ENCODE measurements at places on chromosomes 7 and 10.

DNA sequence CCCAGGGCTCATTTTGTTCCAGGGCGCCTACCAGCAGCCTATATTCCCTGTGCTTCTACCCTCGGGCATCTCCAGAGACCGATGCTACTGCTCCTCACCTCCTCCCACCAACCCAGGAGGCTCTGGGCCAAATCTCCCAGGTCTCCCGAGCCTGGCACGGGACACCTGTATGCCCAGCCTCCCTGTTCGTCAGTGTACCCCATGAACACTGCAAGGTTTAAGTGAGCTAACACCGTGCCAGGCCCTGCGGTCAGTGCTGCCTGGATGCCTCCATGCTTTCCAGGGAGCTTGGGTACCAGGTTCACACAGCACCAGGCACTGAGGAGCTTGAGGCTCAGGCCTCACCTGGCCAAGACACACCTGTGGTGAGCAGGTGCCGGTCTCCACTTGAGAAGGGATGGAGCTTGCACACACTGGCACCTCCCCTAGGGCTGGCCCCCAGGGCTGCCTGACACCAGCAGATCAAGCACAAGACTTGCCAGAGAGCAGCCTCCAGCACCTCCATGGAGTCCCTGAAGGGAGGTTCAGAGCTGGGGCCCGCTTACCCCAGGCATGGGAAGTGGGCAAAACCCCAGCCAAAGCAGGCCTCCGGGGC lies 80.3 kb downstream of the FAM53B start:
- no peak for DNase-seq

DNA sequence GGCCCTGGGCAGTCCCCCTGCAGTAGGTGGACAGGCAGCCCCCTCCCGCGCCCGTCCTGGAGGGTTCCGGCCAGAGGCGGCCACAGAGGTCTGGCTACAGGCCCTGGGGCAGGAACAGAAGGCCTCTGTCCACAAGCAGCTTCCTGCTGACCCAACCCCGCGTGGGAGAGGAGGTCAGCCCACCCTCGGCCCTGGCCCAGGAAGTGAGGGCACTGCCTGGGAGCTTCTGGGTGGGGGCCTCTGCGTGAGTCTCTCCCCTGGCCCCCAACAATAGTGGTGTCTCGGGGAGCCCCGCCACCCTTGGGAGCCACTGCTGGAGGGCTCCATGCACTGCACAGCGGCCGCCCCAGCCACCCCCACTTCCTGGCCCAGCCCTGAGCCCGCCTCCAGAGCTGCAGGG lies 4.7 kb downstream of the MICALL2 start:
- no peak for DNase-seq

DNA sequence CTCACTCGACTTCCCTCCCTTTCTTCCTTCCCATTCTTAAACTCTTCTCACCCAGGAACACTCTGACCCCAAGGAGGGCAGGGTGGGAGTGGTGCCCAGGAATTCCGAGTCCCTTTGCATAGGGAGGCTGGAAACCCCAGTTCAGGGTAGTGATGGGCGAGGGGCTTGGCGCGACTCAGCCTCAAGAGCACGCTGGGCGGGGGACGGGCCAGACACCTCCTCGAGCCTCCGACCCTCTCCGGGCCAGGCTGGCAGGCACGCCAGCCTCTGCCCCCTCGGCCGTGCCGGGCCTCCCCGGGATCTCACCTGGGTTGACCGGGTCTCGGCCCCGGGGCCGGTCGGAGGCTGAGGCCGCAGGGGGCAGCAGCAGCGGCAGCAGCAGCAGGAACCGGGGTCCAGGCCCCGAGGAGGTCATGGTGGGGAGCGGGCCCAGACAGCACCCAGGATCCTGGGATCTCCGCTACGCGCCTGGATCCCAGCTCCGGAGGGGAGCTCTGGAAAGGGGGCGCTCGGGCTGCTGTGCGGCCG lies 457 bp downstream of the PLOD3 start:
- no peak for DNase-seq

DNA sequence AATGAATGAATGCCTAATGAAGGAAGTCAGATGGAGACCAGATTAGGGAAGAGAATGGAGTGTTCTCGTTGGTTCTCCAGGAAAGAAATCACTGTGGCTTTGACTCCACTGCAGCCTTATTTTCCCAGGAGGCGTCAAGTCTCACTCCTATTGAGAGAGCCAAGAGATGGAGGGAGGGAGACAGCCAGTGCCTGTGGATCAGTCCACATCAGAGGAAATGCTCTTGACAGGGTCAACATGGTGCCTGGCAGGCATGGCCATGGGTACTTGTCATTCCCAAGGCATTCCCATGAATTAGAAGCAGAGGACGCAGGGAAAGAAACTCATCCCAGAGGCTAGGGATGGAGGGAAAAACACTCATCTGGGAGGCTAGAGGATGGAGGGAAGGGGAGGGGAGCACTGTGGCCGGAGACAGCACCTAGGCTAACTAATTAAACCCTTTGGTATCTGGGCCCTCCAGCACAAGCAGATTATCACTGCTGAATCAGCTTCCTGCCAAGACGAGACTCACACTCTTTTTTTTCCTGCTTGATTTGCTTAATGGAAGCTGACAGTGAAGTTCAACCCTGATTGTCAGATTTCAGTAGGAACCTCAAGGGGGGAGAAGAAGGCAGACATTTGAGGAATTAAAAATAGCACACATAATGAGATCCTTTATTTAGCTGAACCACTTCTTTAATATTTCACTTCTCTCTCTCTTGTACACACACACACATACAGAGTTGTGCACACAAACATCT lies 1233.2 kb upstream of the AUTS2 start:
- no peak for DNase-seq

GRCh38 chr10:22365233-22365632 lies 19.9 kb downstream of the SPAG6 start:
- no peak for DNase-seq

DNA sequence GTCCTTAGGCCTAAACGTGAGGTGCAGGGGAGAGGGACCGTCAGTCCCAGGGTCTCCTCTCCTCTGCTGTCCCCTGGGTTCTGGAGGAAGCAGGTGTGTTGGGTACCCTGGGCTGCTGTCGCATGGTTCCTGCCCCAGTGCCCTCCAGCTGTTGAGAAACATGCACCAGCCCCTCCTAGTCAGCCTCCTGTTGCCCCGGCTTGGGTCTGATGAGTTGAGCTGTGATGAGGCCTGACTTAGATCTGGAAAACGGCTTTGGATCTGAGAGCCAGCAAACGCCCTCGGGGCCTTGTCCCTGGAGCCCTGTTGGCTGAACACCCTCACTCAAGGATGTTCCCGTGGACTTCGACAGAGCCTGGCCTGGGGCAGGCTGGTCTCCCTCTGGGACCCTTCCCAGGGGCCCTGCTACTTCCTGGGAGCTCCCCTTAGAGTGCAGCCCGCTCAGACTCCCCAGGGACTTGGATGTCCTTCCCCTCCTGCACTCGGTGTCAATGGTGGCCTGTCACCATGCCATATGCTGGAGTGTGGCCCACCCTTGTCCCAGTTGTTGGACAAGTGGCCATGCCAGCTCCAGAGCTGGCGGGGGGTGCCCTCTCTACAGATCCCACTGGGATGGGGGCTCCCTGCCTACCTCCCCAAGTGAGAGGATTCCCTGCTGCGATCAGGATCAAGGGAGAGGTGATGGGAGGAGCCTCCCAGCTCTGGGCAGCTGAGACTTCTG lies 12.3 kb downstream of the ZNF316 start:
- DNase-seq, result no peak

DNA sequence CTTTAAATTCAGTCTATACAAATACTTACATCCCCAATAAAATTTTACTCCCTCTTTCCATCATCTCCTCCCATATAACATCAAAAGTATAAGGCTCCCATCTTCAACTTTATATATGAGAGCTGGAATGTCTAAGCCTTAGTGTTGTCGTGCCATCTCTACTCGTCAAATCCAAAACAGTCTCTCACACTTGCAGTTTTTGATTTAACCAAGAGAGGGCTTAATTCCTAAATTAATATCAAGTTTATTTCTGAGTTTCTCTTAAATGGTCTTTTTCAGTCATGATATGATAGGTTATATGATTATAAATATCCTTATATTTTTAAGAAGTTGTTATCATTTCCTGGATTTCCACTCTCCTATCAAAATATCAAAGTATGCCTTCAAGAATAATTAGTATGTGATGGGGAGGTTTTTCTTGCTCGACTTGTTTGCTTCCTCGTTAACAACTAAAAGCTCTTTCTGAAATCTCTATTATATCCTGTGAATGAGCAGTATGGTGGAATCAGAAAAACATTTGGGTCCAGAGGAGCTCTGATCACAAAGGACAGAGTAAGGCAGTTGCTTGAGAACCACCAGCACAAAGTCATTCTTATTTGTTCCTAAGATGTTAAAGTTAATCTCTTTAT lies 12.5 kb upstream of the LIPK start:
- DNase-seq, result no peak

GRCh38 chr7:84142726-84143125 lies 51.9 kb downstream of the SEMA3A start:
- DNase-seq, result no peak

DNA sequence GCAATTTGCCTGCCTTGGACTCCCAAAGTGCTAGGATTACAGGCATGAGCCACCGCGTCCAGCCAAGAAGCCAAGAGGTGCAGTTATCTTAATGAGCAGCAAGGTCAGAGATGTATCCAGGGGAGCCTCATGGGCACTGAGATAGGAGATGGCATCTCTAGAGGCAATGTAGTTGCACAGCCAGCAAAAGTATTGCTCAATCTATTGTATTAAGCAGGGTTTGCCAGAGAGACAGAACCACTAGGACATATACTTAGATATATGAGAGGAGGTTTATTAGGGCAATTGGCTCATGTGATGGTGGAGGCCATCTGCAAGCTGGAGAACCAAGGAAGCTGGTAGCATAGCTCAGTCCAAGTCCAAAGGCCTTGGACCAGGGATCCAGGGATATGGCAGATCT lies 16.3 kb upstream of the VPS26A start:
- no peak for DNase-seq

- no peak for DNase-seq
Measured at GRCh38 chr10:28263136-28263857, 39.6 kb downstream of the MPP7 start.

- DNase-seq, result no peak
Measured at GRCh38 chr10:51630640-51631005, 68.8 kb downstream of the CSTF2T start.

DNA sequence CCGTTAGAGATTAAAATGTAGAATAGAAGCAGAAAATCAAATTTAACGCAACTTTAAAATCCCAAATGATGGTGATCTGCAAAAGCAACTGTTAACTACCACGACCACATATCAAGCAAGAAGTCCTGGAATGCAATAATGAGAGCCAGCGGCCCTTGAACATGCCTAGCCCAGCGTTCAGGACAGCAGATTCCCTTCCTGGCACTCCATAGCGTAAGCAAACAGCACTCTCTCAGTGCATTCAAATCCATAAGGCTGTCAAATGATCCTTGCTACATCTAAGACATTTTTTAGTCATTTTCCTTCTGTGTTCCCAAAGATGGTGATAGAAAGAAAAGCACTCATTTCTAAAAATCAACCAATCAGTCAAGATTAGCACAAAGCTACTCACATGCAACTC lies 48.1 kb downstream of the CHST15 start:
- no peak for DNase-seq

DNA sequence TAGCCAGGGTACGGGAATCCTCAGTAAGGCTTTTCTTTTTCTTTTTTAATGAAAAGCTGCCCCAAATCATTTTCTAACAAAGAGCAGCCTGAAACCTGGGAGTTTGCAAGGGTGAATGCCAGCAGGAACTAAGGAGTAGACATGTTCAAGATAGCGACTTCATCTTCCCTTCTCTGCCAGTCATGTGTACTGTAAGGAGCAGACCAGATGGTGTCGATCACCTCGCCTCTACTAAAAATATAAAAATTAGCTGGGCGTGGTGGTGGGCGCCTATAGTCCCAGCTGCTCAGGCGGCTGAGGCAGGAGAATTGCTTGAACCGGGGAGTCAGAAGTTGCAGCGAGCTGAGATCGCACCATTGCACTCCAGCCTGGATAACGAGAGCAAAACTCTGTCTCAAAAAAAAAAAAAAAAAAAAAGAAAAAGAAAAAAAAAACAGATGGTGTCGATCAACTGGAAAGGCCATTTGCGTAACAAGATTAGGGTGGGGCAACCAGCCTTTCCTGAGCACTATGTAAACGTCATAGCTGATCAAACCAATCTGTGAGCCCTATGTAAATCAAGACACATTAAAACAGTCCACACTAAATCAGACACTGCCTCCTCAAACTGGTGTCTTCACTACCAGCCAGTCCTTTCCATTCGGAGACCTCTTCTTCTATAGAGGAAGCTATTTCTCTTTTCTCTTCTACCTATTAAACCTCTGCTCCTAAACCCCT lies 33.8 kb downstream of the NOLC1 start:
- no peak for DNase-seq

- DNase-seq, result no peak
Measured at GRCh38 chr7:159014297-159015062, 130.2 kb downstream of the VIPR2 start.

DNA sequence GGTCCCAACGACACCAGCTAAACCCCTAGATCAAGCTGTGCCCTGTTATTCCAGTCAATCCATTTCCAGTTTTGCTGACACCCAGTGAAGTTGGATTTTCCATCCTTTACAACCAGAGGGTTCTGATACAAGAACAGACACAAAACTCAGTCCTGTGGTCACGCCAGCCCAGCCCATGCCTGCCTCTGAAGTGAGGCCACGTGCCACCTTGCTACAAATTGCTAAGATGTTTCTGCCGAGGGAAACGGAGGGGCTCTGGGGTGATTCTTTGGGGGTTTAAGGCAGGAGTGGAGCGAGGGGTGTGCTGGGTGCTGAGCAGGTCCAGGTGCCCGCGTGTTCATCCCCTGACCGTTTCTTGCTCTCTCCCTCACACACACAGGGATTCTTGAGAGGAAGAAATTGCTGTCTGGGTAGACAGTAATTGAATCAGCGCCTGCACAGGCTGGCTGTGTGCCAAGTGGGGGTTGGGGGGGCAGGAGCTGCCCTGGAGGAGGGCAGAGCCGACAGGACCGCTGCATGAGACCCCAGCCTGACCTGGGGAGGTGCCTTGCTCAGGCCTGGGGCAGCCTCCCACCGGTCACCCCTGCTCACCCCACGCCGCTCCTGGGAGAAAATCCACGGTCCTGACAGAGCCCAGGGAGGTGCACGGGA lies 38.1 kb downstream of the ADAP1 start:
- DNase-seq, result no peak

DNA sequence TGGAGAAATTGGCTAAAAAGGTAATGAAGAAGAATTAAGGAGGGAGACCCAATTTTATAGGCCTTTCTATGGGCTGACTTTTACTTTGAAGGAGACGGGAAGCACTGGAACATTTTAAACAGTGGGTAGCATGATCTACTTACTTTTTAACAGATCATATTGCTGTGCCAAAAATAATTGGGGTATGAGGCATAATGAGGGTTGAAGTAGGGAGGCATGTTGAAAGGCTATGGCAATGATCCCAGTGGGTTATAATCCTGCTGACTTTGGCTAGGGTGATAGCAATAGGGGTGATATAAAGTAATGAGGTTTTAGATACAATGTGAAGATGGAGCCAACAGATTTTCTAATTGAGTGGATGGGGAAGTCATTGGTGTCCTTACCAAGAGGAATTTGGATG lies 73.2 kb downstream of the GPR37 start:
- DNase-seq, result no peak

Data from activated T-cell treated with anti-CD3 and anti-CD28 coated beads, Interleukin-2, amount 50 U/mL, for 24 hours (primary cell).